ENCODE measurements at places on chromosomes 1 and 21.

DNA sequence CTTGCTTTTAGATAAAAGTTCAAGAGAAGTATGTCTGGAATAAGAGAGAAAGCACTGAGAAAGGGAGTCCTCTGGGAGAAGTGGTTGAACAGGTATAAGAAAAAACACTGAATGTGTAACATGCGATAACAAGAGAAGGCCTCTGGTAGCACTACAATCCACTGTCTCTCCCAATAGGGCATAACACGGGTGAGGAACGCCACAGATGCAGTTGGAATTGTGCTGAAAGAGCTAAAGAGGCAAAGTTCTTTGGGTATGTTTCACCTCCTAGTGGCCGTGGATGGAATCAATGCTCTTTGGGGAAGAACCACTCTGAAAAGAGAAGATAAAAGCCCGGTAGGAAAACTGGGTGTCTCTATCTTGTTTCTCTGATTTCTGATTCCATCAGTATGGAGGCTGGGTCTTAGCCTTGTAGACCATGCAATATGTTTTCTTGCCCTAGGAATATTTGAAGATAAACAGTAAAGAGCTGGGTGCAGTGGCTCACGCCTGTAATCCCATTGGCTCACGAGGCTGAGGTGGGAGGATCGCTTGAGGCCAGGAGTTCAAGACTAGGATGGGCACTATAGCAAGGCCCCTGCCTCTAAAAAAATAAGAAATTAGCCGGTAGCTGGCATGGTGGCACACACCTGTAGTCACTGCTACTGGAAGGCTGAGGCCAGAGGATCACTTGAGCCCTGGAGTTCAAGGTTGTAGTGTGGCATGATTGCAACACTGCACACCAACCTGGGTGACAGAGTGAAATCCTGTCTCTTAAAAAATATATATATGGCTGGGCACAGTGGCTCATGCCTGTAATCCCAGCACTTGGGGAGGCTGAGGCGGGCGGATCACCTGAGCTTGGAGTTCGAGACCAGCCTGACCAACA lies 40.4 kb downstream of the DAP3 start:
- peak; percentile 45 for DNase-seq

GRCh38 chr1:36520771-36521420 lies 38.2 kb upstream of the CSF3R start:
- DNase-seq: no peak

GRCh38 chr1:198556971-198557370 lies 16.5 kb upstream of the ATP6V1G3 start:
- DNase-seq: peak; percentile 87

GRCh38 chr1:53131590-53131938 lies 10.9 kb downstream of the SLC1A7 start:
- DNase-seq: no peak

All from CD4-positive, alpha-beta T cell treated with Interleukin-10 for 1 hour (primary cell).